GM13977 (cell line): ENCODE measurements at places on chromosomes 3 and 15.

GRCh38 chr15:67224889-67225288 is 29.6 kb downstream of the AAGAB start:
- no peak for DNase-seq

- no peak for DNase-seq
These were observed 522.2 kb downstream of the FHIT start for GRCh38 chr3:60729056-60729455.

- DNase-seq, result no peak
These were observed 123.2 kb upstream of the BNIP2 start for GRCh38 chr15:59812250-59812870.

DNA sequence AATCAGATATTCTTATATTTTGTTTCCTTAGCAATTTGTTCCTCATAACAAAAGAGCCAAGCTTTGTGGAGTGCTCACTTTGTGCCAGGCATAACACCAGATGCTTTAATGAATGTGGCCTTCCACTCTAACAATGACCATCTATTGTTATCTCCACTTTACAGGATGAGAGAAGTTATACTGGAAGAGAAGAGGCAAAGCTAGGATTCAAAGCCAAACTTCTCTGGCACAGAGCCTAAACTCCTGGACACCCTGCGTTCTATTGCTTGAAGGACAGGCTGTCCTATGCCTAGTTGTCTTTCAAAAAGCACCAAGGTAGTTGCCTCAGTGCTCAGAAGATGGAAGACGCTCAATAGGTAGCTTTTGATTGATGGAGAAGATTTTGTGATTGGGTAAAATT is 123.2 kb upstream of the FEZF2 start:
- DNase-seq, result no peak

- no peak for DNase-seq
These were observed 20.9 kb downstream of the RAD54L2 start for GRCh38 chr3:51559411-51559888.

- DNase-seq, result no peak
These were observed 6.8 kb downstream of the SPINT1 start for GRCh38 chr15:40850576-40851112.

GRCh38 chr3:178561239-178561638 is 25.0 kb downstream of the KCNMB2 start:
- DNase-seq, result no peak

GRCh38 chr3:144375088-144375487 is 403.5 kb downstream of the DIPK2A start:
- no peak for DNase-seq

GRCh38 chr15:57505949-57506391 is 85.7 kb upstream of the MYZAP start:
- no peak for DNase-seq

DNA sequence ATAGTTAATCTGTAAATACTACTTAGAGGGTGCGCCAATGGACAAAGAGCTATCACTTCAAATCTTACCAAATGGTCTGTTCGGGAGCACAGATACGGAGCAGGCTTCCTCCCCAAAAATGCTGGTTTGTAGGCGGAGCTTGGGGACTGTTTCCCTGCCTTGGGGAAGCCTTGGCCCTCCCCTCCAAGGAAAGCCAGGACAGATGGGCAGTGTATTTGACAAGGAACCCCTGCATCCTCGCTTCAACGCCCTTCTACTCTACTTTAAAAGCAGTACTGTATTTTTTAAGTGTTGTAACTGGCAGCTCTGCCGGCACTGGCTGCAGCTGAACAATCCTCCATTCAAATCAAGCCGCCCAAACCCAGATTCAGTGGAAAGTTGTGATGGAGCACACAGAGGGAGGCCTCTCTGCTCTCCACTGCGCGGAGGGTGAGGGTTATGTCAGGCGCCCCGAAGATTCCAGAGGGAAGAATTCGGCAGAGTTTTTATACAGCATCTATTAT is 83.1 kb upstream of the FNDC3B start:
- no peak for DNase-seq

DNA sequence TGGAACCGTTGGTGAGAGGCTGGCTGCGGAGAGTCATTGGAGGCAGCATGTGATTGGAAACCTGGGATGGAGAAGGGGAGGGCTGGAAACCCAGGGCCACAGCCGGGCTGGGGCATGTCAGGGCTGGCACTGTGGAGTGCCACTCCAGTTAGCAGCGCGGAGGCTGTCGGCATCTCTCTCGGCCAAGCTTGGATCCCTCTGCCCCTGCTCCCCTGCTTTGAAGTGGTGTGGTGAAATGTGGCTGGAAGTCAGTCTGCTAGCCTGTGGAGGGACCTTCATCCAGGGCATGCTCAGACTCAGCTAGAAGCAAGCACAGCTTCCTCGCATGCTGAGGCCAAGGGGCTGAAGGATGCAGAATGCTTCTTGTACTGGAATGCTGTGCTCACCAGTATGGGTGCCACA is 13.5 kb downstream of the SLCO3A1 start:
- no peak for DNase-seq

- no peak for DNase-seq
These were observed 12.8 kb downstream of the NXPE3 start for GRCh38 chr3:101791778-101792177.

- DNase-seq, result peak; percentile 51
These were observed 826.2 kb downstream of the ROBO1 start for GRCh38 chr3:78941587-78941986.

DNA sequence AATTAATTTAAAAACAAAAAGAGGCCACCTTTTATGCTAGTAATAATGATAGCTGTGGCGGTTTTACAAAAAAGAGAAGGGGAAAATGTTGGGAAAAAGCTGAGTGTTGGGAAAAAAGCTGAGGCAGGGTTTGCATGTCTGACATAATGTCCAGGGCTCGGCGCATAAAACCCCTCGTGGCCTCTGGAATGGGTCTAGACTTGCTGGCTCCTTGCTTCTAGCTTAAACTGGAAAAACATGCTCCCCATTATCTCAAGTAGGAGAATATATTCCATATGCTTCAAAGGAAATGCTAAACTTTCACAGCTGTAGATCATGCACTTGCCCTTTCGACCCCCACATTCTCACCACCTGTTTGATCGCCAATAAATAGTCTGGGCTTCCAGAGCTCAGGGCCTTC is 53.0 kb downstream of the CYP19A1 start:
- no peak for DNase-seq

DNA sequence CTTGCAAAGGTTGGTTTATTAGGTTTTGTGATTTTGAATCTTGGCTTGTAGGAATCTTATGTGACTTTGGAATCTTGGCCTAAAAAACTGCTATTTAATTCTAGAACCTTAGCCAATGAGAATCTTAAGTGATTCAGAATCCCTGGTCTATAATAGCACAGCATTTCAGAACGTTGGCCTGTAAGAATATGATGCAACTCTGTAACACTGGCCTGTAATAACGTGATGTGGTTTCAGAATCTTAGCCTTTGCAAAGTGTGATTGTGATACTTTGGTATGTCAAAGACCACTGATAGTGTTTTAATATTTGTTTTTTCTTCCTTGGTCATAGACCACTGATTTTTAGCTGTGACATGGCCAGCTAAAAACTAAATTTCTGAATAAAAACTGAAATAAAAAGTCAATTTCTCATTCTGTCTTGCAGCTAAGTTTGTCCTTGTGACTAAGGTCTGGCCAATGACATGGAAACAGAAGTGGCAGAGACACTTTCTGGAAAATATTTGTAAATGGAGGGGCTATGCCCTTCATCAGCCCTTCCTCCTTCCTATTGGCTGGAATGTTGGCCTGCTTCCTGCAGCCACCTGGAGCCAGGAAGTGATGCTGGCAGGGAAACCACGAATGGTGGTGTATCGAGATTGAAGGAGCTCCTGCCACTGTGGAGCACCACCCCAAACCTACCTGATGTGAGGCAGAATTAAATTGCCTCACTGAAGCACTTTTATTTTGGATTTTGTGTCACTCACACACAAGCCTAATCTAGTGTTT is 42.3 kb upstream of the CORO2B start:
- no peak for DNase-seq

GRCh38 chr15:76330080-76330680 is 6.4 kb upstream of the ISL2 start:
- DNase-seq, result no peak

GRCh38 chr15:57591237-57591821 is 375 bp upstream of the MYZAP start:
- no peak for DNase-seq

- DNase-seq, result peak; percentile 50
These were observed 462 bp downstream of the EDEM1 start for GRCh38 chr3:5187920-5188418.

- DNase-seq, result peak; percentile 21
These were observed 11.2 kb downstream of the TNFSF10 start for GRCh38 chr3:172511783-172512762.

GRCh38 chr3:115843206-115843605 is 219.9 kb downstream of the GAP43 start:
- no peak for DNase-seq

GRCh38 chr3:57892423-57892822 is 115.8 kb upstream of the FLNB start:
- no peak for DNase-seq
